ENCODE measurements at places on chromosomes 11 and 22. TPM values are rescaled to one million over a fixed set of nuclear protein-coding genes. Genes with fewer than 3 reads are reported as not detected.

The UBQLN3 gene
- total RNA-seq: 0.20 TPM

The B4GALNT4 gene
- 6.0 TPM for total RNA-seq

The SLC22A9 gene
- total RNA-seq: not detected

The CCDC89 gene
- 0.27 TPM for total RNA-seq

The TSPAN32 gene
- total RNA-seq: 93.2 TPM

The CNTN5 gene
- total RNA-seq: not detected

The VSIG10L2 gene
- not detected for total RNA-seq

The BLID gene
- total RNA-seq: not detected

The SLC25A45 gene
- total RNA-seq: 61.6 TPM

The SART1 gene
- total RNA-seq: 74.2 TPM

- H3K4me3 ChIP-seq: no peak overlapping the region
- no peak for DNase-seq
- peaks cover 6% of the 10 kb centered on the region for H3K36me3 ChIP-seq
- peaks cover 44% of the 10 kb centered on the region for H3K4me1 ChIP-seq
- no peak overlapping the region for H3K27ac ChIP-seq
- no peaks in the 10 kb centered on the region for H3K27me3 ChIP-seq
Observed at GRCh38 chr11:44813401-44813800, 86.6 kb downstream of the TSPAN18 start.

GRCh38 chr11:69820441-69820840 lies 1.2 kb upstream of the FGF3 start:
- H3K4me3 ChIP-seq: no peak overlapping the region
- H3K36me3 ChIP-seq: peaks cover 3% of the 10 kb centered on the region
- H3K27me3 ChIP-seq: peaks cover 48% of the 10 kb centered on the region
- H3K27ac ChIP-seq: no peak overlapping the region
- DNase-seq: no peak

DNA sequence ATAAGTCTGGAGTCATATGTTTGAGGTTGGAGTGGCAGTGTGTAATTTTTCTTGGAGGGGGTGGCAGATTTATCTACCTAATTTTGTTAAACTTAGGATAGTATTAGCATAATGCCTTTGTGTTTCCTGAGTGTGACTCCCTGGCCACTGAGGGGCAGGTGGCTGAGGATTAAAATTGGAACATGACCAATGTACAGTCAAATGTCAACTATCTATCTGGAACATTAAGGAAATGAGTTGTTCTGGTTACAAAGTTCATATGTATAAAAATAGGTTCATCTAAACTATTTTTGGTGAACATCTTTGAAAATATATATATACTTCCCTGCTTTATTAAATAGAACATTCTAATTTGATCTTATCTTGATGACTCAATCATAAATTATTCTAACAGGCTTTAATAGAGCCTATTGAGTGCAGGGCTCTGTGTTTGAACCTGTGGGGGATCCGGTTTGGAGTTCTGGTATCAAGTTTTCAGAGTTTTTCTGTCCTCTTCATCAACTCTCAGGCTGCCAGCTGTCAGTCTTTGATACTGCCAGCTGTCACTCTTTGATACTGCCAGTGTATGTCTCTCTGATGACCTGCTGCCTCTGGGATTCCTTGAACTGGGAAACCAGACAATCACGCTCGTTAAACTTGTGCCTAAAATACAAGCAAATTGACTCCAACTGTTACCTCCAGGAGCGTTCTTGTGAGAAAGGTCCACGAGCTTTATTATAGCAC lies 309.6 kb downstream of the METTL15 start:
- no peak overlapping the region for H3K27ac ChIP-seq
- no peaks in the 10 kb centered on the region for H3K4me1 ChIP-seq
- no peaks in the 10 kb centered on the region for H3K27me3 ChIP-seq

DNA sequence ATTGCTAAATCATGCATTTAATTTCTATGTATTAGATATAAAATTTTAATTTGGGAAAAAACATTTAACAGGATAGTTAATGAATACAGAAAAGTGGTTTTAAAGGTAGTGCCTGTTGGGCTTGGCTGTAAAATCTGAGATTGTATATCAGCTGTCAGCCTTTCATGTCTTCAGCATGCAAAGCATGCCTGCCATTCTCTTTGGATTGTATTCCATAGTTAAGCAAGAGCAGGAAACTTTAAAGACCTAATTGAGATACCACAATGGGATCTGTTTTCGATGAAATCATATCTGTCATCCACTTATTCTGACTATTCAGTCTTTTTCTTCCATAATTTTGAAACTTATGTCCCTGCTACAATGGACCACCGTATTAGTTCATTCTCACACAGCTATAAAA lies 451.0 kb upstream of the DDI1 start:
- no peaks in the 10 kb centered on the region for H3K36me3 ChIP-seq
- peaks cover 5% of the 10 kb centered on the region for H3K27me3 ChIP-seq
- no peak overlapping the region for H3K27ac ChIP-seq
- no peaks in the 10 kb centered on the region for H3K4me1 ChIP-seq
- H3K4me3 ChIP-seq: no peak overlapping the region

- peaks cover 9% of the 10 kb centered on the region for H3K36me3 ChIP-seq
- peaks cover 1% of the 10 kb centered on the region for H3K4me1 ChIP-seq
- H3K4me3 ChIP-seq: no peak overlapping the region
- DNase-seq: no peak
- H3K27me3 ChIP-seq: no peaks in the 10 kb centered on the region
Observed at GRCh38 chr11:2651054-2651617, 48.7 kb downstream of the KCNQ1OT1 start.

GRCh38 chr11:37571246-37571645 lies 973.2 kb upstream of the RAG2 start:
- H3K27me3 ChIP-seq: no peaks in the 10 kb centered on the region
- no peak overlapping the region for H3K27ac ChIP-seq
- DNase-seq: no peak
- no peak overlapping the region for H3K4me3 ChIP-seq
- H3K4me1 ChIP-seq: no peaks in the 10 kb centered on the region
- H3K36me3 ChIP-seq: no peaks in the 10 kb centered on the region

All from T-helper 17 cell (primary cell).